ENCODE measurements at places on chromosomes 12 and 14.
A peak's percentile ranks its signal among the peaks of the same experiment; 100 is the strongest.

- DNase-seq = no peak
Observed at GRCh38 chr14:24514209-24514608, 6.1 kb upstream of the CMA1 start.

DNA sequence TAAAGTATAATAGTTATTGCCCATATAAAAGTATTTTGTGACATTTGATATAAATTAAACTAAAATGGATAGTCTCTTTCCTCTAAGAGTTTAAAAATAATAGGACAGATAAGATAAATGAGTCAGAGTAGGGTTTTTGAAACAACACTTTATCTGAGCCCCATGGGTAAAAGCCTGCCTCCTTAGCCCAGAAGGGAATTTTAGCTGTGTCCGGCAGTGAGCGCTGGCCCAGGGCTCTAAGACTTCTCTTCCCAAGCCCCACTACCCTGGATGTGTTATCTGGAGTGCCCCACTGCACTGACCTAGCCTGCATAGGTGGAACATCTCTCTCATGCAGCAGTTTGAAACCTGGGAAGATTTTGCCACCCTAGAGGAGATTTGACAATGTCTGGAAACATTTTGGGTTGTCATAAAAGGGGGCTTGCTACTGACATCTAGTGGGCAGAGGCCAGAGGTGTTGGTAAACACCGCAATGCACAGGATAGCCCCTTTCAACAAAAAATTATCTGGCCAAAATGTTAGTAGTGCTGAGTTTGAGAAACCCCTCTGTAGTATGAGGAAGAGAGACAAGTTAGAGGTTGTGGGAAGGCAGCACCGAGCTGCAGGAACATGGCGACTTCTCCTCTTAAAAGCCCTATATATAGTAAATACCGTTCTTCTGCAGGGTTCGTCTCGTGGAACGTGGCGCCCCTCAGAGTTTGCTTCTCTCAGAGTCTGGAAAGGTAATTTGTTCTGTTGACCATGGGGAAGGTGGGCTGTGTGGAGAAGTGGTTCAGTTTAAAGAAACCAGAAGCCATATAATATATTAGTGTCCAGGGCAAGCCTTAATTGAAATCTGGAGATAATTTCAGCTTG, 29.3 kb upstream of the ATF1 start:
- DNase-seq = peak; percentile 9

GRCh38 chr12:103838254-103838914, 2.6 kb downstream of the NT5DC3 start:
- no peak for DNase-seq

GRCh38 chr12:51403681-51404136, 12.5 kb upstream of the GALNT6 start:
- no peak for DNase-seq

DNA sequence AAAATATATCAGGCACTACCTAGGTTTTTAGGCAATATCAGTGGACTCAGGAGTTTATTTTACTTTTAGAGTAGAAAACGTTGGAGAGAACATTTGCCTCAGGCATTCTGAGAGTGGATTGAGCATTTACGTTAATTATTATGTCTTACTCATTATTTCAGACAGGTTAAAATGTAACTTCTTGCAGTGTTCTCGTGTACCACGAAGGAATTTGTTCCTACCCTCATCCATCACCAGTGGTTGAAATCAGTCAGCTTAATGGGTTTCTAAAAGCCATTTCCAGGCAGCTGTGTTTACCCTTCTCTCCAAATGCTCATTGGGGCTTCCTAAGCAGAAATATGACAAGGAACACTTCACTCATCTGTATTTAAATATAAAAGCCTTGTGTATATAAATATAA, 9.1 kb upstream of the LDHB start:
- DNase-seq = no peak

DNA sequence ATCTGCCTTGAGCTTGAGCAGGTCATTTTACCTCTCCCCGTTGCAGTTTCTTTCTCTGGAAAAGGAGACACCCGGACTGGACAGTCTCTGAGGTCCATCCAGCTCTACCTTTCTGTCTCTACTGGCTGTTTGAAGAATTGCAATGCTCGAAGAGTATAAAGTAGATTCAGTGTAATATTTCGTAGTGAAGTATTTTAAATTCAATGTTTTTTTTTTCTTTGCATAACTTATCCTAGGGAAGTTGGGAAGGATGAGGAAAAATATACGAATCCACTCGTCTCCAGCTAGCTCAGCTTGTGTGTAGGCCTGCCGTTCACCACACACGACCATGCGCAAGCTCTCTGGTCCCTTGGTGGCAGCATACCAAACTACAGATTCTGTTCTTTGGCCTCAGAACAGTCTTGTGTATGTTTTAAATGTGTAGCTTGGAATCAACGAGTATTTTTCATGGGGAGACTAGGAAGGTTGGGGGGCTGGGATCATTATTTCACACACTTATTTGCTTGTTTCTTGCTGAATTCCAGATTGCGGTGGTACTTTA, 307.9 kb downstream of the CACNA1C start:
- DNase-seq = no peak

DNA sequence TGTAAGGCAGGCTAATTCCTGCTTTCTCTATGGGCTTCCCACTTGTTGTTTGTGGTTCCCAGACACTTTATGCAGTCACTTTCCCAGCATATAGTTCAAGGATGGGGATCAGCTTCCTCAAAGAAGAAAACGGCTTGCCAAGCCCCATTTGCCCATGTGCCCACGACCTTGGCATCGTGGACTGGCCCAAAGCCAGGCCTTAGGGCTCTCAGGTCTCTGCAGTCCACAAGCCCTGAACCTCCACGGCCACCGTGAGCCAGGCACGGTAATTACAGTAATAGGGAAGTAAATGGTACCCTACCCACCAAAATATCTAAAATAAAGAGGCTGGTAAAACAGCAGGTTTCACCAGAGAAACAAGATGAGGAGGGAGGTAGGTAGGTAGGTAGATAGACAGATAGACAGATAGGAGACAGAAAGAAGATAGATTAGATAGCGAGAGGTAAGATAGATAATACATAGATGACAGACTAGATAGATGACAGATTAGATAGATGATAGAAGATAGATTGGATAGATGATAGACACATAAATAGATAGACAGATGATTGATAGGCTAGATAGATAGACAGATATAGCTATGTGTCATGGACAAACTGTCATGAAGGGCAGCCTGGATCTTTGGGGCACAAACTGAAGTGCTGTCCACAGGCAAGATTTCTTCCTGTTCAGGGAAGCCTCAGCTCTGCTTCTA, 163.1 kb downstream of the SLC15A4 start:
- DNase-seq = no peak

DNA sequence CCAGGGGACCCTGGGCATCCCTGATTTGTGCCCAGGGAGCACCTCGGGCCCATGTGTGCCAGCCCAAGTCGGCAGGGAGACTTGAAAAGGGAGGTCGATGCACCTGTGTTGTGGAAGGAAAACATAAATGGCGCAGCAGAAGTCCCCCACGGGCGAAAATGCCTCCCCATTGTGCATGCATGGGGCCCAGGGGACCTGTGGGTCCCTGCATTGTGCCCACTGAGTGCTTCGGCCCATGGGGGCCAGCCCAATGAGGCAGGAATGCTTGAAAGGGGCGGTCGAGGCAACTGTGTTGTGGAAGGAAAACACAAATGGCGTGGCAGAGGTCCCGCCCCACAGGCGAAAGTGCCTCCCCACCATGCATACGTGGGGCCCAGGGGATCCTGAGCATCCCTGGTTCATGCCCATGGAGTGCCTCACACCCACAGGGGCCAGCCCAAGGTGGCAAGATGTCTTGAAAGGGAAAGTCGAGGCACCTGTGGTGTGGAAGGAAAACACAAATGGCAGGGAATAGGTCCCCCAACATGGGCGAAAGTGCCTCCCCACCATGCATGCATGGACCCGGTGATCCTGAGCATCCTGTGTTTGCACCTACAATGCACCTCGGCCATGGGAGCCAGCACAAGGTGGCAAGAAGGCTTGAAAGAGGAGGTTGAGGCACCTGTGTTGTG, 368.0 kb downstream of the ALG10 start:
- DNase-seq = no peak

- no peak for DNase-seq
Observed at GRCh38 chr14:85112762-85113161, 417.2 kb upstream of the FLRT2 start.

GRCh38 chr12:54215989-54216796, 27.4 kb upstream of the SMUG1 start:
- DNase-seq = peak; percentile 14

DNA sequence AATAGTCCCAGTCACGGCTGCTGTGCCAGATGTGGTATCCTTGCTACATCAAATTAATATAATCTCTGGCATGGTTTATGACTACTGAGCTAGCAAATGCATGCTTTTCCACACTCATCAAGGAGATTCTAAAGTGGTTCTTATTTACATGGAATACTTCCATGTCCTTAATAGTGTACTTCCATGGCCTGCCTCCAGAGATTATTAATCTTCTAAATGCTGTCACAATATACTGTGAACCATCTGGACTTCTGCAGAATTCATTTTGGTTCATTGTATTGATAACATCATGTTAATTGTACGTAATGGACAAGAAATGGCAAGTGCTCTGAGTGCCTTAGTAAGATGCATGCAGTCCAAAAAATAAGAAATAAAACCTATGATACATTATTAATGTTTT, 230.8 kb downstream of the NUAK1 start:
- no peak for DNase-seq

DNA sequence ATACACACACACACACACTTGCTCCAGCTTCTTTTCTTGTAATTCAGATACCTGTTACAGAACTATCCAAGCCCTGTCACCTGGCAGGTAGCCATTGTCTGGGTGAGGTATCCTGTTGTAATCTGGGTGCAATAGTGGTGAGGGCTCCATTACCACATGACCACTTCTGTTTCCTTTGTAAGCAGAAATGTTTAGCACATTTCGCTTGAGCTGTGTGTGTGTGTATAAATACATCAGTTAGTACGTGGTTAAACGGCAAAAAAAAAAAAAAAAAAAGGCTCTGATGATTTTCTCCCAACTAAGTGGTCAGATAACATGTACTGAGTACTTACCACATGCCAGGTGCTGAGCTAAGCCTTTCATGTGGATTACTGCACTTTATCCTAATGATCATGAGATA, 129.3 kb upstream of the SSTR1 start:
- peak; percentile 94 for DNase-seq

GRCh38 chr14:49106741-49107667, 479.2 kb downstream of the RPS29 start:
- no peak for DNase-seq

DNA sequence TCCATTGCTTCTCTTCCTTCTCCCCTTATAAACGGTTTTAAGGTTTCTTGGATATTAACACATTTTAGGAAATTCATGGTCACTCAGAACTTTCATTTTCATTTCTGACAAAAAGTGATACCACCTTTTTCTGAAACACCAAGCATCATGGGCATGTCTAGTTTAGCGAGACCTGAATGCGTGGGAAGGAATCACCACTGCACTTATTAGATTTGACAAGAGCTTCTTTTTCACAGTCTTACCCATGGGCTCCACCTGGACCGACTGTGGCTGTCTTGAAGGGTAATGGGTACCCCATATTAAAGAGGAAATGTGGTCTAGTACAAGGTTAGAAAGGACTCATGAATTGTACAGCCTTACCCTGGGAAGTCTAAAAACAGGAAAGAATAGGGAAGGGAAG, 95.4 kb downstream of the KCNK10 start:
- DNase-seq = no peak

Data from CD4-positive, alpha-beta T cell treated with Interleukin-2 at 100 ng/mL for 4 hours (primary cell).